Globus pallidus (tissue), 1 donor: ENCODE measurements at places on chromosomes 3 and 15.
A peak's percentile ranks its signal among the peaks of the same experiment; 100 is the strongest.

DNA sequence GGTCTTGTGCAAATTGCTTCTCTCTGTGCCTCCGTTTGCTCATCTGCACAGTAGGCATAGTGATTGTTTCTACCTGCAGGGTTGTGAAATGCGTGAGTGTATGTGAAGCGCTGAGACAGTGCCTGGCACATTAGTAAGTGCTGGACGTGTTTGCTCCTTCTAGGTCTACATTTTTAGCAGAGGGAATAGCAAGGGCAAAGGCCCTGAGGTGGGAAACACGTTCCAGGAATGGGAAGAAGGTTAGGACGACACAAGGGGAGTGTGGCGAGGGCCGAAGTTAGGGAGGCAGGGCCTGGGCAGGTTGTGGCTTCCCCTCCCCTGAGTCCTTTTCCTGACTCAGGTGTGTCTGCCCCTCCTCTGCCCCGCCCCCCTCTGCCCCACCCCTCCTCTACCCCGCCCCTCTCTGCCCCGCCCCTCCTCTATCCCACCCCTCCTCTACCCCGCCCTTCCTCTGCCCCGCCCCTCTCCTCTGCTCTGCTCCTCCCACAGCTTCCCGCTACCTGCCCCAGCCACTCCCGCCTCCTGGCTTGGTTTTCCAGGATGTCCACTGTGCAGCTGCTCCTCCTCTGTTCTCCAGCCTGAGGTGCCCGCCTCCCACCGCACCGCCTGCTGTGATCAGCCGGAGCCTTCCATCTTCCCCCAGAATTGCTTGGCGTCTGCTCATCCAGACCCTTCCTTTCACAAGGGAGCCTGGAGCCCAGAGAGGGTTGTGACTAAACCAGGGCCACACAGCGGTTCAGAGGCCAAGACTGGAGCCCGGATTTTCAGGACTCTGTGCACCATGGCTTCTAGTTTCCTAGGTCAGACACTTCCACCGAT, 31.1 kb upstream of the SMAD6 start:
- DNase-seq, result no peak

DNA sequence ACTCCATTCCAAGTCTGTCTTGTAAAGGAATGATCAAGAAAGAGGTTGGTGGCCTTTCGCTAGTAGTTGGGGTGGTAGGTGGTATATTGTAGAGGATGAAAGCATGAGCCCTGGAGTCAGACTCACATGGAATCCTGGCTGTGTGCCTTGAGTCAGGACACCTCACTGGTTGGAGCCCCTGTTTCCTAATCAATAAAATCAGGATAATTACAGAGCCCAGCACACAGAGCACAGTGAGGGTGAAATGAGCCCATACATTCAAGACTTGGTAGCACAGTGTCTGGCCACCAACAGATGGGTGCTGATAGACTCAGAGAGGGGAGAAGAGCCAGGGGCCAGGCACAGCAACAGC, 95.1 kb upstream of the MYZAP start:
- DNase-seq, result no peak

- peak; percentile 51 for DNase-seq
Observed at GRCh38 chr15:89740137-89740536, 10.9 kb downstream of the MESP1 start.

DNA sequence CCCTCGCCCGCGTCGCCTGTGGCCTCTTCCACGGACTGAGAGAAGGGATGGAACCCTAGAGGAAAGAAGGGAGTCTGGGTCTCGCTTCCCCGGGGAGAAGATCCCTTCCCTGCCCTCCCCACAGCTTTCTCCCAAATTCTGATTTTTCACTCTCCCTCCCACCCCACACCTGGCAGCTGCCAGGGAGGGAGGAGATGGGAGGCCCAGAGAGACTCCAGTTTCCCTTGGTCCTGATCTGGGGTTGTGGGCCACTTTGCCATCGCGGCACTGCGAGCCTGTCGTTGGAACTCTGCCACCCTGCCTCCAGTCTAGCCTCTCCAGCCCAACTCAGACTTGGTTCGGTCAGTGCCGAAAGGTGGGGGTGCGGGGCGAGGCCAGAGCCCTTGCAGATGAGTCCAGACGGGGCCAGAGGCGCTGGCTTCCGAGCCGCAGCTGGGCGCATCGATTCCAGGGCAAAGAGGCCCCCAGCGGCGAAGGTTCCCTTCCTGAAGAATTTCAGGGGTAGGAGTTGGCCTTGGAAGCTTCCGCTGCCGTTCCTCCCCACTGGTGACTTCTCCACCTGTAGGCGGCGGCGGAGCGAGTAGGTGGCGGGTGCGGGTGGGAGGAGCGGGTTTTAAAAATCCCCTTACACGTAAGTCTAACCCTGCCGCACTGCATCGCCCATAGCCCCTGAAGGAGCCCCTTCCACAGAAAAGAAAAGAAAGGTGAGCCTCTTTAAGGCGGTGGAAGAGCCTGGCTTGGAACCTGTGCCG, 5.2 kb downstream of the WNT5A start:
- DNase-seq, result no peak

DNA sequence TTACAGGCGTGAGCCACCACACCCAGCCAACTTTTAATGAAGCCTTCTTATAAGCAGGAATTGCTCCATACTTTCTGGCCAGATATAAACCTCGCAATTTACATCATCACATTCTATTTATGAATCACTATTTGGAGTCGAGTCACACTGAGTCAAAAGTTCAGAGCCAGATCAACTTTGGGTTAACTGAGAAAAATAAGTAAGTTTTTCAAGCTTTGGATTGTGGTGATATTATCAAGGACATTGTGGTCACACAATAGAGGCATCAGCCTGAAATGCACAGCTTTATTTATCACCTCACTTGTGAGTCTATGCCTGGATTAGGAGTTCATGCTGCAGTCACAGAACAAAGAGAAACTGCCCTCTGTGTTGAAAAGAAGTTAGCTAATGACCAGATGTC, 1163.5 kb downstream of the ROBO1 start:
- DNase-seq, result no peak

GRCh38 chr3:139267300-139268246, 76.2 kb upstream of the MRPS22 start:
- DNase-seq, result no peak

GRCh38 chr15:89985111-89985510, 16.0 kb upstream of the ZNF710 start:
- no peak for DNase-seq

- peak; percentile 37 for DNase-seq
Observed at GRCh38 chr15:39213385-39213840, 367.5 kb upstream of the THBS1 start.

DNA sequence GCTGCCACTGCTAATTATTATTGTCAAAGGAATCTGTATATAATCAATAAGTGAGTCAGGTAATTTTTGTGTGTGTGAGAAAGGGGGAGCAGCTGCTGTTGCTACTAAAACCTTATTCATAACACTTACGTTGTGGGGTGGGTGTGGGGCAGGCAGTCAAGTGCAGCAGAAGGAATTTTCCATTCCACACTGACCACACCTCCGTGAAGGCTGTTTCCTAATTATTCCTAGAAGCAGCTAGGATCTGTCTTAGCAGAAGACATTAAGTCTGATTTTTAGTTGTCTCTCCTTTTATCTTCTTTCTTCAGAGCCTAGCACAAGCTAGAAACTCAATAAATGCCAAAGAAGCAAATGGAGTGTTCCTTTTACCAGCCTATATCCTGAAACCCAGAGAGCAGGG, 4.0 kb upstream of the U2SURP start:
- DNase-seq, result no peak

GRCh38 chr3:126927401-126927750, 55.5 kb upstream of the PLXNA1 start:
- DNase-seq, result no peak

DNA sequence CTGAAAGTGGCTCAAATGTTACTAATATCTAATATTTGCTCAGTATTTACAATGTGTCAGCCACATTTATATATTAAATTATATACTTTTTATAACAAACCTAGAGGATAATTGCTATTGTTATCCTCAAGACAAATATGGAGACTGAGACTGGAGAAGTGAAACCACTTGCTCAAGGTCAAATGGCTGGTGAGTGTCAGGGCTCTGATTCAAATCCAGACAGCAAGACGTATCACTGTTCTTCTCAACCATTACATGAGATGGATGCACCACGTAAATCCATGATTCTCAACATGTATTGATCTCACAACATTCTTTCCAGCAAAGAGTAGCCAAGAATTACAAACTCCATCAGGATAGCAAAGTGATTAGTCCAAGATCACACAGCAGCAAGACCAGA, 53.8 kb upstream of the CPB1 start:
- DNase-seq, result no peak

DNA sequence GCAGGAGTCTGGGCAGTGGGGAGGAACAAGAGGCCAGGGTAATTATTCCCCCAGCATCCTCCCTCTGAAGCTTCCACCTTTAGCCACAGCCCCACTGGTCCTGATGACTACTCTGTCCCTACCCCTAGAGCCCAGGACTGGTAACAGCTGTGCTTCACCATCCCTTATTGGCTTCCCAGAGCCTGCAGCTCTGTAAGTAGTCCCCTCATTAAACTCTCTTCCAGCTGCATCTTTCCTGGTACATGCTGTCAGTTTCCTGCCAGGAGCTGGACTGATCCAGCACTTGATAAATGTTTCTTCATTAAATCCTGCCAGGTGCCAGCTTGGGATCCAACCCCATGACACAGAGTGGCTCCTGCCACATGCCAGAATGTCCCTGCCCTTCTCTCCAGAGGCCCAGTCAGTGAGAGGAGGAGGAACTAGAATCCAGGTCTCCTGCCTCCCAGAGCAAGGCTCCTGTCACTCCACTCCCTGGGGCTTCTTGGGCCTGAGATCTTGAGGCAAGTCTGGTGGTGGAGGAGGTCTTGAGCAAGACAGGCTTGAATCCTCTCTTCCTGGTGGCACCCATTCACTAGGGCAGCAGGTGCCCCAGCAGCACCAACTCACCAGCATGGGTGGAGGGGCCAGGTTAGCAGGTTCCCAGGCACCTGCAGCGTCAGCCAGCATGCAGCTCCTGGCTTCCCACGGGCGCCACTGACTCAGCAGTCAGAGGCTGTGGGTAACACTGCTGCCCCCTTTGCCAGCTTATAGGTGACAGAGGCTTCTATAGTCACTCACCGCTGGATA, 27.6 kb downstream of the FBXW12 start:
- DNase-seq, result no peak

- no peak for DNase-seq
Observed at GRCh38 chr3:178392511-178392926, 143.7 kb upstream of the KCNMB2 start.

- no peak for DNase-seq
Observed at GRCh38 chr15:87901008-87901407, 355.5 kb downstream of the NTRK3 start.

- DNase-seq, result no peak
Observed at GRCh38 chr3:162540421-162540820, 1043.8 kb downstream of the OTOL1 start.

DNA sequence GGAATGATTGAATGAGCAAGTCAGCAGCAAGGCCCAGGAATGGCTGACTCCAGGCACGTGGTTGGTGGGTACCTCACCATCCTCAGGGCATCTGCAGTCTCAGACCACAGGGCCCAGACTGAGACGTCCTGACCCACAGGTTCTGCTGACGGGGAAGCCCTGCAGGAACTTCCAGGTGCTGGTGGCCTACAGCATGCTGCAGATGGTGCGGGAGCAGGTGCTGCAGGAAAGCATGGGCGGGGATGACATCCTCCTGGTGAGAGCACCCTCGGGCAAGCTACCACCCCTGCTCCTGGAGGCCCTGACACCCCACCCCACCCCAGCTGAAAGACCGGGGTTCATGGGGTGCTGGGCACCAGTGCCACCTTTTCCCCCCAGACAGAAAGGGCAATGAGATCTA, 14.1 kb downstream of the TBC1D21 start:
- DNase-seq, result no peak

DNA sequence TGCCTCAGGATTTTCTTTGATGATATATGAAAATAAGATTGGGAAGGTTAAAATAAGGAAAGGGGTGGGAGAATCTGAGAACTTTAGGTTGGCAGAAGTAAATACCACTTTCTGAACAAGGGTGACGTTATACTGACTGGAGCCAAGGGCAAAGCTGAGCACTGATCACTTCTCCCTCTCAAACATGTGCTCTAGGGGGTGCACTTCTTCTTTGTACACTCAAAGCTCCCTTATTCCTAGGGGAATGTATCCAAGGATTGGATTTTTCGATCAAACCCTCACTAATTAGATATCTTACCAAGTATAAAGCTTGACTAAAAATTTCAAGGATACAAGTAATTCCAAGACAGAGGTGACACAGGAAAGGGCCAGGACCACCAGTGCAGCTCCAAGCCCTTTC, 243.9 kb upstream of the UMPS start:
- DNase-seq, result peak; percentile 43

GRCh38 chr3:59764171-59764570, 714.3 kb upstream of the CFAP20DC start:
- DNase-seq, result no peak

- peak; percentile 11 for DNase-seq
Observed at GRCh38 chr3:45170096-45170495, 23.9 kb upstream of the CDCP1 start.

GRCh38 chr15:73114064-73114463, 61.8 kb downstream of the NEO1 start:
- DNase-seq, result no peak

- DNase-seq, result no peak
Observed at GRCh38 chr3:151483961-151484520, 23.2 kb upstream of the IGSF10 start.

DNA sequence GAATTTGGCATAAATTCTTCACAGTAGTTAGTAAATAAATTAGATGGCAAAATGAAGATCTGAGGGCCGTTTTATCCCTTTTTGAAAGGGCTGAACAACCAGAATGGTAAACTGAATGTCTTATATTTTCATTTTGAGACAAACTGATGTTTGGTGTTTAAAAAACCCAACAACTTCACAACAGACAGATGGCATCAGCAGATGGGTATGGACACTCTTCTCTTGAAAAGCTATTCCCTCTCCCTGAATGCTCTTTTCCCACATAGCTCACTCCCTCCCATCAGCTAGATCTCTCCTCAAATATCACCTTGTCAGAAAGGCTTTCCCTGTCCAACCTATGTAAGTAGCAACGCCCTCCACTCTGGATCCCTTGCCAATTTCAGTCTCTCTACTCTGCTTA, 33.3 kb downstream of the EMC4 start:
- no peak for DNase-seq

GRCh38 chr3:196706731-196707130, 5.3 kb downstream of the CEP19 start:
- no peak for DNase-seq

GRCh38 chr15:72249142-72249810, 18.3 kb upstream of the PKM start:
- DNase-seq, result no peak

DNA sequence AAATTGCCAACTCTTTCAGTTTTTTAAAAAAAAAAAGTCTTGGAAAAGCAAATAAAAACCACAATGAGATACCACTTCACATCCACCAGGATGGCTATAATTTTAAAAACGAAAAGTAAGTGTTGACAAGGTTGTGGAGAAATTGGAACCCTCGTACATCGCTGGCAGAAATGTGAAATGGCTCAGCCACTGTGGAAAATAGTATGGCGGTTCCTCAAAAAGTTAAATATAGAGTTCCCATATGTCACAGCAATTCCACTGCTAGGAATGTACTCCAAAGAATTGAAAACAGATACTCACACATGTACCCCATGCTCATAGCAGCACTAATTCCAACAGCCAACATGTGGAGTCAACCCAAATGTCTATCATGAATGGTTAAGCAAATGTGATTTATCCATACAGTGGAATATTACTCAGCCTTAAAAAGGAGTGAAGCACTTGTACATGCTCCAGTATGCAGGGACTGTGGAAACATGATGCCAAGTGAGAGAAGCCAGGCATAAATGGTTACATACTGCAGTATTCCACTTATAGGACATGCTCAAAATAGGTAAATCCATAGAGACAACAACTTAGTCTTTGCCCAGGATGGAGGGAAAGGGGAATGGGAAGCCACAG, 73.8 kb upstream of the PCSK6 start:
- no peak for DNase-seq

- no peak for DNase-seq
Observed at GRCh38 chr3:80408030-80408721, 640.4 kb upstream of the ROBO1 start.
